Osteoblast (primary cell): ENCODE measurements at places on chromosomes 3 and 15. TPM values are rescaled to one million over a fixed set of nuclear protein-coding genes. Genes with fewer than 3 reads are reported as not detected.

The GOLGA8K gene
- 0.29 and 0.36 TPM in 2 replicates for total RNA-seq

The HESX1 gene
- 0.29 and 0.72 TPM in 2 replicates for total RNA-seq

The GOLGA8S gene
- total RNA-seq: under 0.01 TPM in 2 replicates

The NDN gene
- total RNA-seq: 34.7 and 51.9 TPM in 2 replicates

The ROBO1 gene
- 52.2 and 69.8 TPM in 2 replicates for total RNA-seq

The ALDH1A2 gene
- 0.88 and 1.1 TPM in 2 replicates for total RNA-seq

The ATXN7 gene
- 14.4 and 17.0 TPM in 2 replicates for total RNA-seq

The SAMD7 gene
- total RNA-seq: not detected in 2 replicates

The THBS1 gene
- total RNA-seq: 6,477 and 8,941 TPM in 2 replicates

The HYKK gene
- 4.1 and 5.1 TPM in 2 replicates for total RNA-seq

The IP6K2 gene
- 38.0 and 44.9 TPM in 2 replicates for total RNA-seq

The SLITRK3 gene
- total RNA-seq: not detected in 2 replicates

The EIF5A2 gene
- total RNA-seq: 12.3 and 13.3 TPM in 2 replicates

The PPP2R3A gene
- 23.9 and 24.2 TPM in 2 replicates for total RNA-seq
